Myocyte (in vitro differentiated cells): ENCODE measurements at places on chromosomes 13 and 19. TPM values are rescaled to one million over a fixed set of nuclear protein-coding genes. Genes with fewer than 3 reads are reported as not detected.

GRCh38 chr13:36345438-36346221 lies 564 bp downstream of the SPART start:
- DNase-seq = peak; percentile 75

DNA sequence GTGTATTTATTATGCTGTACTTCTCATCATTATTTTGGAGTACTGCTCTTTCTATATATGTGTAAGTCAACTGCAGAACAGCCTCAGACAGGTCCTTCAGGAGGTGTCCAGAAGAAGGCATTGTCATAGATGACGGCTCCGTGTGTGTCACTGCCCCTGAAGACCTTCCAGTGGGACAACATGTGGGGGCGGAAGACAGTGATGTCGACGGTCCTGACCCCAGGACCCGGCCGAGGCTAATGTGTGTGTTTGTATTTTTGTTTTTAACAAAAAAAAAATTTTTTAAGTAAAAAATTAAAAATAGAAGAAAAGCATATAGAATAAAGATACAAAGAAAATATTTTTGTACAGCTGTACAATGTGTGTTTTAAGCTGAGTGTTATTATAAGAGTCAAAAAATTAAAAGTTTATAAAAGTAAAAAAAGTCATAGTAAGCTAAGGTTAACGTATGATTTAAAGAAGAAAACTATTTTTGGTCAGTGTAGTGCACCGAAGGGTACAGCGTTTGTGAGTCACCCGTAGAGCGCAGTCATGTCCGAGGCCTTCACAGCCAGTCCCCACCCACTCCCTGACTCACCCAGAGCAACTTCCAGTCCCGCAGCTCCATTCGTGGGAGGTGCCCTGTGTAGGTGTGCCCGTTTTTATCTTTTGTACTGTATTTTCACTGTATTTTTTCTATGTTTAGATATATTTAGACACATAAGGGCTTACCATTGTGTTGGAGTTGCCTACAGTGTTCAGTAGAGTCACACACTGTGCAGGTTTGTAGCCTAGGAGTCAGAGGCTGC lies 42.2 kb upstream of the SPACA7 start:
- no peak for DNase-seq

DNA sequence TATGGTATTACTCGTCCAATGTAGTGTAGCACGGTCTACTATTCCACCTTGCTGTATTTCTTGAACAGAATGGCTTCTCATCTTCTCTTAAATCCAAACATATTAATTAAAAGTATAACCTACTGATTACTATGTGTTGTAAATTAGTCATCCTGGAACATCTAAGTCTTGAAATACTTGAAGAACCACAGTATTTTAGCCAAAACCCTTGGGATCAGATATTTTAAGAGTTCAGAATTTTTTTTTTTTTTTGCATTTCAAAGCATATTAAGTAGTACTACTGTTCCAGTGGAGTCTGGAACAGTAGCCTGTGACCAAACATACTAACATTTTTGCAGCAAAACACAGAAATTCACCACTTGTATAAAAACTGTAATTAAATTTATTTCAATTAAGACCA lies 30.1 kb downstream of the ZC3H13 start:
- no peak for DNase-seq

DNA sequence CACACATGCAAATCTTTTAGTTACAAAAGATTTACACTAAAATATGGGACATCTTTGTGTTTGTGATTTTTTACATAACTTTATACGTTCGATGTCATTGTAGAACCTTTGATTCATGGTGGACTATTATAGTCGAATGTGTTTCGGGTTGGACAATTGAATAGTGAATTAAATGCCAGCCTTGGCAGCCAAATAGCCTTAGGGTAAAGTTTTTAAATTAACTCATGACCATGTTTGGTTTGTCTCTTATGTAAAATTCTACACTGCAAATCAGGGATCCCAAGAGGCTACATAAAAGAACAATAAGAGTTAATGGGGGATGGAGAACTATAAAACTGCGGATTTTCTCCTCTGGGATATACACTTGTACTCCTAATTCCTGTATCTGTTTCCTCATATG lies 1735.6 kb upstream of the SPRY2 start:
- no peak for DNase-seq

DNA sequence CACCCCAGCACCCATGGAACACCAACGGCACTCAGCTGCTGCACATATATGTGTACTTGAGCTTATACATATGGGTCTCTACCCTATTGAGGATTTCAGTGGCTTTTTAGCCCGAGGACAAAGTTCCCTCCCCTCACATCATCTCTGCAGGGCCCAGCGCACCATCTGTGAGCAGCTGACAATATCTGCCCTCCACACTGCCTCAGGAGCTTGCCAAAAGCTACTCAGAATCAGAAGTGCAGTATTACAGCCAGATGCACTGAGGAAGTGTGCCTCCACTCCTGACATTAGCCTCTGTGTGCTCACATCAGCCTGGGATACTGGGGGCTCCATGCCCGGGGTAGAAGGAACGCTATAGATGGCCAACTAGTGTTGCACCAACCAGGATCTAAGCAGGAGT lies 903.9 kb downstream of the UQCRFS1 start:
- DNase-seq = no peak

GRCh38 chr13:30806784-30807183 lies 71.4 kb downstream of the ALOX5AP start:
- DNase-seq = peak; percentile 65

GRCh38 chr13:44627441-44627840 lies 51.3 kb upstream of the TSC22D1 start:
- DNase-seq = no peak

- DNase-seq = no peak
Observed at GRCh38 chr19:44692379-44692721, 6.6 kb upstream of the CEACAM16 start.

- DNase-seq = no peak
Observed at GRCh38 chr13:113901231-113901630, 37.4 kb upstream of the GAS6 start.

GRCh38 chr13:31441800-31442510 lies 242.2 kb downstream of the B3GLCT start:
- DNase-seq = no peak

DNA sequence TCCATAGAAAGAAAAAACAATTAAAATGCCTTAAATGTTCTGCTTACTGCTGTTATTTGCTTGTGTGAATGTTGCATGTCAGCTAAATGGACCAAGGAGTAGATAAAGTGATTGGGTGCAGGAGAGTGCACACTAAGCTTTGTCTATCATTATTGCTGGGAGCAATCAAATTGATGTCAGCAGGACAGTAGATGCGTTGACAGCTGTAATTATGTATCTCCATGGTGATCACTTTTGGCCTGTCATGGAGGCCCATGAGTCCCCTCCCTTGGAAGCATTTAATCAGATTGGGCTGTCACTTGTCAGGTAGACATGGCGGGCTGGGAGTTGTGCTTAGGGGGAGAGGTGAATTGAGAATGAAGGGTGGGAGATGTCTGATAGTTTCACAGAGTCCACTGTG lies 215.3 kb downstream of the PCCA start:
- DNase-seq = no peak

DNA sequence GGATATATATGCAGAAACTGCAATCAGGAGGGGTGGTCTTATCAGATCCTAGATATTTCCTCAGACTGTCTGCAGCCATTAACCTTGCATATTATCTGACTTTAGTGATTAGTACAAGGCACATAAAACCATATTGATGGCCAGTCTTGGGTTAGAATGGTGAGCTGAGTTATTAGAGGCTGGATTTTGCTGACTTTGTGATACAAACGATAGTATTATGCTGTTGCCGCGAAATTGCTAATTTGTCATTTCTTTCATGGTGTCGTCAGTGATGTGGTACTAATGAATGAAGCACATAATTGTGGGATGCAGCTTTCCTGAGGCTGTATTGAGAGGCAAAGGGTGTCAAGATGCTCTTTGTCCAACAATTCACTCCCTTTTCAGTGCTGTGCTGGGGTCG lies 172.5 kb downstream of the TEX29 start:
- DNase-seq = no peak

- no peak for DNase-seq
Observed at GRCh38 chr19:7545904-7546303, 10.4 kb downstream of the PNPLA6 start.

- DNase-seq = no peak
Observed at GRCh38 chr19:13723206-13723605, 41.1 kb upstream of the MRI1 start.

DNA sequence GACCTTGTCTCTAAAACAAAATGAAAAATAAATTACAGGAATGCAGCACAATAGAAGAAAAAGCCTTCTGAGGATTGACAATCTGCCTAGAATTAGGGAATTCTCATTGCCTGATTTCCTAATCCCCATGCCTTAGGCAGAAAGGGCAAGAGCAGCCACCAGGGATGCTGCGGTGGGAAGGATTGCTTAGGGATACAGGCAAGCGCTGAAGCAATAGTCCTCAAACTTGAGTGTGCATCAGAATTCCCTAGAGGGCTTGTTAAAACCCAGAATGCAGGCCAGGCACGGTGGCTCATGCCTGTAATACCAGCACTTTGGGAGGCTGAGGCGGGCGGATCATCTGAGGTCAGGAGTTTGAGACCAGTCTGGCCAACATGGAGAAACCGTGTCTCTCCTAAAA lies 1.0 kb upstream of the OR7C2 start:
- DNase-seq = no peak

ALOX5AP gene
- not detected in 2 replicates for total RNA-seq

FPR1 gene
- total RNA-seq = 0.05 and 0.16 TPM in 2 replicates

IRGC gene
- not detected in 2 replicates for total RNA-seq

ZNF99 gene
- total RNA-seq = not detected in 2 replicates

C19orf81 gene
- not detected in 2 replicates for total RNA-seq

NCAN gene
- 0.05 TPM in 1 of 2 replicates, not detected in the other for total RNA-seq

TYROBP gene
- not detected in 2 replicates for total RNA-seq
